ENCODE measurements at places on chromosomes 1 and 21.

DNA sequence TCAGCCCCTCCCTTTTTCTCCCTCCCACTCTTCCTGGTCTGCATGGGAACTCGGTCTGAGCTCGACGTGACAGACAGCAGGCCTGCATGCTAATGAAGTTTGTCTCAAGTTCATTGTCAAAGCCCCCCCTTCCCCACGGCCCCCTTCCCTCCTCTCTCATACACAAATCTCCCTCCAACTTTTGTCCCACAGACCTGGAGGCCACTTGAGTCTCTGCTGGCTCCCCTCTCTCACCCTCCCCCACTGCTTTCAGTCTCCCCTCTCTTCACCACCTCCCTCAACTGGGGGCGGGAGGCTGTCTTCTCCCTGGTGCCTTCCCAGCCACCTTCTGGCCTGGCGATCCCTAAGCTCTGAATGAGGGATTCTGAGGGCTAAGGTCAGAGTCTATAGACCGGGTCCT, 61.3 kb downstream of the RHBG start:
- DNase-seq = no peak

- DNase-seq = no peak
Observed at GRCh38 chr1:198258491-198258890, 101.7 kb downstream of the NEK7 start.

DNA sequence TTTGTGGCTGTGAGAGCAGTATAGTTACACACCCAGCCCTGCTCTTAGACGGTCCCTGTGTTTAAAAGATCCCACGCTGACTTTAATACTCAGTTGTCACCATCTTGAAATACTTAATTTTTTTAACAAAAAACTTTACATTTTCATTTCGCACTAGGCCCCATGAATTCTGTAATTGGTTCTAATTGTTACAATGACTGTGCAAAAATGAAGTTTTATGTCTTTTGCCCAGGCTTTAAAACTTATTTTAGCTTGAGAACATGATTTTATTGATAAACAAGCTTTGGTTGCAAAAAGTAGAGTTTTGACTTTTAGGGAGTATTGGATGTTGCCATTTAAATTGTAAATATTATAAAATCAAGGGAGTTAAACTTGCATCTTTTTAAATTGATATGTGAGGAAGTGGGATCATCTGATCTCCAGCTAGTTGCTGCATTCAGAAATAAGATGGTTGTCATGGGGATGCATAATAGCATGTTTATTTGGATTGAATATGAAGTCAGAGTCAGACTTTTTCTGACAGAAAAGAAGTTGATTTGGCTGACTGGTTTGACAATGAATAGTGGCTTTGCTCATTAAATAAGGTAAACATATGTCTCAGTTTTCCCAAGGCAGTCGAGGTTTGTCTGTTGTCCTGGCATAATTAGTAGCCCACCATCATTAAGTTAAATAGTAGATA, 23.0 kb upstream of the CRP start:
- no peak for DNase-seq

GRCh38 chr1:44371206-44371605, 16.1 kb upstream of the ERI3 start:
- DNase-seq = no peak

- no peak for DNase-seq
Observed at GRCh38 chr21:29245104-29245643, 53.5 kb upstream of the BACH1 start.

DNA sequence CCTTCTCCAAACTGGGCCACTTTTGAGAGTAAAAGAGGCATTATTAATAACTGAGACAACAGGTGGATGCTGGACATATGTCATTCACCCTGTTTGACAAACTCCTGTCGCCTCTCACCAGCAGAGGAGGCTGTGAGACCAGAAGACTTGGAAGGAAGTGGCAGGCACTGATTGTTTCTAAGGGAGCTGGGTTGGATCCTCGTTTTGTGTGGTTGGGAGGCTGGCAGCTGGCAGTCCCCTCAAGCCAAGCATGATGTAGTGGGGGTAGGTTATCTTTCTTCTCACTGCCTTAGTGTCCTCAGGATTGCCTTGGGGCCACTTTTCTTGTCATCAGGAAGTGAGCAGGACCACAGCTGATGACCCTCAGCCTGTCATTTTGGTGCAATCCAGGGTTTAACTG, 86.5 kb upstream of the KCNJ15 start:
- DNase-seq = no peak

- DNase-seq = no peak
Observed at GRCh38 chr1:185894791-185895190, 160.6 kb downstream of the HMCN1 start.

DNA sequence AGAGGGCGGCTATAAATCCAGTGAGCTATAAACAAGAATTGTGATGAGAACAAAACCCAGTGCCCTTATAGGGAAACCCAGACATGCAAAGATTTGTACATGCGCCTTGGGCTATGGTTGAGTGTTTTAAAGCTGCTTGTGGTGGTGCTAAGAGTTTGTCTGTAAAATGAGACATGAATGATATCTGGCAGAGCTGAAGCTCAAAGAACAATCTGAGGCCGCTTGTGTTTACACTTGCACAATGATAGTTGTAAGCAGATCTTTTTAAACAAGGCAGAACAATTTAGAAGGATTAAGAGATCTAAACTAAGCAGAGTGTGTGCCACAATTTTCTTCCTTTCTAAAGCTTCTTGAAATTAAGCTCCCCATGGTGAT, 80.4 kb upstream of the ADAMTS5 start:
- DNase-seq = no peak

- no peak for DNase-seq
Observed at GRCh38 chr1:77126307-77126706, 92.9 kb downstream of the PIGK start.

DNA sequence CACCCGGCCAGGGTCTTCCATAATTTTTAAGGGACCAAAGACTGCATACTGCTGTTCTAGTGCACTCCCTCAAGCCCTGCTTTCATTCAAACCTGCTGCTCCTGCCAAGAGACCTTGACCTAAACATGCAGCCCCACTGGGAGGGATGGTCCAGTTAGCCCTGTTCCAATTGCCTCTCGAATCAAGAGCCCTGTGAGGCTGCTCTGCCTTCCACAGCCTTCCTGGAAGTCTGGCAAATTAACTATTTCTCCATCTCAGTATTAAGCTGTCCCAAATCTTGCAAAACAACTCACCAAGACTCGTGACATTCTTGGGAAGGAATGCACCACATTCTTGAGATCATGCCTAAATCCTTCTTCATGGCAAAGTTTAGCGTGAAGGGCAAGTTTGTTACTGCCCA, 231.3 kb downstream of the C1orf94 start:
- peak; percentile 13 for DNase-seq

GRCh38 chr1:87840767-87841166, 512.1 kb downstream of the LMO4 start:
- no peak for DNase-seq

- DNase-seq = no peak
Observed at GRCh38 chr1:40974945-40975344, 4.6 kb upstream of the CTPS1 start.

- no peak for DNase-seq
Observed at GRCh38 chr1:10724052-10724494, 72.4 kb downstream of the CASZ1 start.

DNA sequence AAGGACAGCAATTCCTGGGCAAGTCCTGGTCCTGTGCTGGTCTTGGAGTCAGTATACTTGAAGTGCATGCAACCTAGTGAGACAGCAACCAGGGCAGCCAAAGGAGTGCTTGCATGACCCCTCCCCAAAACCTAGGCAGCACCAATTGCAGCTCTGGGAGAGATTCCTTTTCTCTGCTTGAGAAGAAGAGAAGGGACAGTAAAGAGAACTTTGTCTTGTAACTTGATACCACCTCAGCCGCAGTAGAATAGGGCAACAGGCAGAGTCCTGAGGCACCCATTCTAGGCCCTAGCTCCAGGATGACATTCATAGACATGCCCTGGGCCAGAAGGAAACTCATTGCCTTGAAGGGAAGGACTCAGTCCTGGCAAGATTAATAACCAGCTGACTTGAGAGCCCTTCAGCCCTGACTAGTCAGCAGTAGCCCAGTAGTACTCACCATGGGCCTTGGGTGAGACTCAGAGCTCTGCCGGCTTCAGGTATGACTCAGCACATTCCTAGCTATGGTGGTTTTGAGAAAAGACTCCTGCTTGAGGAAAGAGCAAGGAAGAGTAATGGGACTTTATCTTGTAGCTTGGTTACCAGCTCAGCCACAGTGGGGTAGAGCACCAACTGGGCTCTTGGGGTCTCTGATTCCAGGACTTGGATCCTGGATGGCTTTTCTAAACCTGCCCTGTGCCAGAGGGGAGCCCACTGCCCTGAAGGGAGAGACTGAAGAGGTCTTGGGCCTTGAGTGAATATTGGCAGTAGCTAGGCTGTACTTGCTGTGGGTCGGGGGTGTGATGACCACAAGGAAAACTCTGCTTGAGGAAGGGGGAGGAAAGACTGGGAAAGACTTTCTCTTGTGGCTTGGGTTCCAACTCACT, 51.7 kb upstream of the ACADM start:
- peak; percentile 48 for DNase-seq

- no peak for DNase-seq
Observed at GRCh38 chr1:65817891-65818290, 25.2 kb downstream of the PDE4B start.

GRCh38 chr21:44836666-44837471, 19.0 kb upstream of the SUMO3 start:
- DNase-seq = peak; percentile 43

- no peak for DNase-seq
Observed at GRCh38 chr1:19976317-19977003, 3.0 kb downstream of the PLA2G2A start.

DNA sequence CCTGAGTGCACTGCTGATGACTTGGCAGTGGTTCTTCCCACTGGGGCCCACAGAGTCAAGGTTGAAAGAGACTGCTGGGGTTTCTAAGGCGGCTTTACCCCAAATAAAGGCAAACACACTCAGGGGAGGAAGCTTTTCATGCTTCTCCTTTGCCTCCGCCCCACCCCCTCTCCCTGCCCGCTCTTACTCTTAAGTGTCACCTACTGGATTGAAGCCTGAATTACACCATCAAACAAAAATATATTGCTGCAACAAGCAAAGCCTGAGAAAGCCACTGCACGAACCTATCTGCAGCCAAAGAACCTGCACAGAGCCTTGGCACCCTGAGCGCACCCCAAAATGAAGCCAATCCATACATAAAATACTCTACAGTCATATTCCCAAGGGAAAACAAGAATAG, 63.1 kb downstream of the PTGFR start:
- DNase-seq = no peak

GRCh38 chr1:17161137-17161740, 42.0 kb upstream of the PADI2 start:
- no peak for DNase-seq

DNA sequence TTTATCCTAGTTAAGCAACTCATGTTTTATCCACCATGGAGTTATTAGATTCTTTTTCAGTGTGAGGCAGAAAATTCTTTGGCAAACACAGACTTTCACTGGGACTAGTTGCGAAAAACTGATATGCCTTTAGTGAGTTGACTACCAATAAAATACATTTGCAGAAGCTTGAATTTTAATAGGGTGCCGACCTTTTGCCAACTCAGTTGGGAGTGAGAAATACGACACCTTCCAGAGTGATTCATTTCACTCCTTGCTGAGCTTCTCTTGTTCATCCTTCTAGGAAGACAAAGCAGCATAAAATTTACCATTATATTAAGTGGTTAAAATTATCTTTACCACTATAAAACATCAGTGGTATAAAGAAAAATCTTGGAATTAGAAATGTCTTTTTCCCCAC, 1.2 kb upstream of the KRTAP23-1 start:
- DNase-seq = no peak

DNA sequence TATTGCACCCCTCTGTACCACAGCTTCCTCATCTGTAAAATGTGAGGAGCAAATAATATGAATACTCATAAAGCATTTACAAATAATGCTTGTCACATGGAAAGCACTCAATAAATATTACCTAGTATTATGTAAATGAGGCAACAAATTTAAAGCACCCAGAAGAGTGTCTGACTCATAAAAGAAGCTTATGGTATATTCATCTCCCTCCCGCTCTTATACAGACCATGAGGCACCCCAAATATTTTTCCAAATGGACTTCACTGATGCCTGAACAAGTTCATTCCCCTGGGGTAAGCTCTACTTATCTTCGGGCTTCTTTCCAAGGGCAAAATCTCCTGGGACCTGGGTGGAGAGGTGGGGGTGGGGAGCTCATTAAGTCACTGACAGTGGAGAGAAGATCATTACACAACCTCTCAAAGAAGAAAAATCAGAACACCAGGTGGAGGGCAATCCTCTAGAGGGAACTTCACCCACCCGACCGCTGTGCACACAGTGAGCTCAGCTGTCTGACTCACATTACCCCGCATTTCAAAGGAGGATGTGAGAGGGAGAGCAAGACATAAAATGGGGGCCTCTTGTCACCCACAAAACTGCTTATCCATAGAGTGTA, 166.2 kb downstream of the ASTN1 start:
- no peak for DNase-seq

- DNase-seq = no peak
Observed at GRCh38 chr1:1052003-1052840, 21.9 kb downstream of the RNF223 start.

DNA sequence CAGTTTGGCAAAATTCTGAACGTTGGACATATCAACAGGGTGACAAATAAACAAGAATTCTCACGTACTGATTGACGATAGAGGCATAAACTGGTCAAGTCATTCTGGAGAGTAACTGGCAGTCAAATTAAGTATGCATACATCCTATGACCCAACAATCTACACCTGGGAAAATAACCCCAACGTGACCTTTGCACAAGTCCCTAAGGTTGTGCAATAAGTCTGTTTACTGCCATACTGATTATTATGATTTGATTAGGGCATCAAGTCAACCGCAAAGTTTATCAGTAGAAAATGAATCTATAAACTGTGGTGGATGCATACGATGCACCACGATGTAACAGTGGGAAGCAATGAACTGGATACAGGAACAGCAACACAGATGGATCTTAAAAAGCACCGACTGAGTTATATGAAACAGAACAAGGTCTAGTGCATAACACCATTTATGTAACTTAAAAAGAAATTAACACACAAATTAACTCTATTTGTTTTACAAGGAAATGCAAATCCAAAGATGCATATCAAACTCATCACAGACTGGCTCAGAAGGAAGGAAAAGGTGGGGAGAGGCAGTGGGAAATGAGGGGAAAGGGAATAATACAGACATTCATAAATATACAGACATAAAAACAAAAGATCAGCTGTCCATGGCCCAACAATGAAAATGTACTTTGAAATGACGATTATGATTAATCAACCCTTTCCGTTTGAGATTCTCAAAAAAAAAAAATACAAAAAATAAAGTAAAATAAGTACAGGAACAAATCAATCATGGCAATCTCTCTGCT, 41.0 kb upstream of the SEC16B start:
- DNase-seq = no peak

DNA sequence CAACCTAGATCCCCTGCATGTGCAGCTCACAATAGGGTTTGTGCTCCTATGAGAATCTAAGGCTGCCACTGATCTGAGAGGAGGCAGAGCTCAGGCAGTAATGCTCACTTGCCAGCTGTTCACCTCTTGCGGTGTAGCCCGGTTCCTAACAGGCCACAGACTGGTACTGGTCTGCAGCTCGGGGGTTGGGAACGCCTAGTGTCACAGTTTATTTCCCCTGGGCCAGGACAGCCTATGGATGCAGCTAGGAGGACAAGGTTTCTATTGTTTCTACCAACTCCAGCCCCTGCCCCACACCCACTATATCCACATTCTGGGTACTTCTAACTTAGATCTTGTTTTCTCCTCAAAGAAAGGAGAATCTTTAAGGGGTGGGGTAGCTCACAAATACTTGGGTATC, 58.7 kb upstream of the PRRC2C start:
- no peak for DNase-seq

GRCh38 chr1:93253516-93253915, 73.0 kb downstream of the CCDC18 start:
- no peak for DNase-seq

All from ecto neural progenitor cell (in vitro differentiated cells).